ENCODE measurements at places on chromosomes 16 and 17.

DNA sequence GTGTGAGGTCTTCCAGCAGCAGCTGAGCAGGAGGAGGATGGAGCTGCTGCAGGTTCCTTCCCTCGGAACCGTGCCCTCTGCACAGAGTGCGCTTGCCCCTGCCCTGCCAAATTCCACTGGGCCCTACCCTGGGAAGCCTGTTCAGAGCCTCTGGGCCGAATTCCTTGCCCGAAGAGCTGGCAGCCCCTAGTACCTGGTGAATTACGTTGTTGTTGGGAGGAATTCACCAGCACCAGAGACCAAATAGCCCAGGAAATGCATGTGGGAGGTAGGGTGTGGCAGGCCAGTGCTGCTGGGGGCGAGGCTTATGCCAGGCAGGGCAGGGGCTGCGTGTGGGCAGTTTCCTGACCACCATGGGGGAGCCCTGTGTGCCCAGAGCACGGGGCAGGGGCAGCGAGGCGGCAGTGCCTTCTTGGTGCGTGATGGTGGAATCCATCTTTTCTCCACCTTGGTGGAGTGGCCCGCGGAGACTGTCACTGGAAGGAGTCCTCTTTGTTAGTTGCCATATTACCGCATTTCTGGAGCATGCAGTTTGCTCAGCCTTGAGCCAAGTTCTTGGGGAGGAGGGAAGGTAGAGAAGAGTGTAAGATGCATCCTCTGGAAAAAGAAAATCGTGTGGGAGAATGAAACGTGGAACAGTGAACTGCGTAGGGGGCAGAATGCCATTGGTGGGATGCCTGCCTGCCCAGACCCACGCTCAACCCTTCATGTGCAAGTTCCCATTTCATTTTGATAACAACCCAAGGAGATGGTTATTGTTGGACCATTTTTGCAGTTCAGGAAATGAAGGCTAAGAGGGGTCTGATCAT, 2.3 kb downstream of the MRC2 start:
- no peak for DNase-seq

- DNase-seq = peak; percentile 49
Measured at GRCh38 chr17:50649042-50649908, 14.6 kb downstream of the ABCC3 start.

DNA sequence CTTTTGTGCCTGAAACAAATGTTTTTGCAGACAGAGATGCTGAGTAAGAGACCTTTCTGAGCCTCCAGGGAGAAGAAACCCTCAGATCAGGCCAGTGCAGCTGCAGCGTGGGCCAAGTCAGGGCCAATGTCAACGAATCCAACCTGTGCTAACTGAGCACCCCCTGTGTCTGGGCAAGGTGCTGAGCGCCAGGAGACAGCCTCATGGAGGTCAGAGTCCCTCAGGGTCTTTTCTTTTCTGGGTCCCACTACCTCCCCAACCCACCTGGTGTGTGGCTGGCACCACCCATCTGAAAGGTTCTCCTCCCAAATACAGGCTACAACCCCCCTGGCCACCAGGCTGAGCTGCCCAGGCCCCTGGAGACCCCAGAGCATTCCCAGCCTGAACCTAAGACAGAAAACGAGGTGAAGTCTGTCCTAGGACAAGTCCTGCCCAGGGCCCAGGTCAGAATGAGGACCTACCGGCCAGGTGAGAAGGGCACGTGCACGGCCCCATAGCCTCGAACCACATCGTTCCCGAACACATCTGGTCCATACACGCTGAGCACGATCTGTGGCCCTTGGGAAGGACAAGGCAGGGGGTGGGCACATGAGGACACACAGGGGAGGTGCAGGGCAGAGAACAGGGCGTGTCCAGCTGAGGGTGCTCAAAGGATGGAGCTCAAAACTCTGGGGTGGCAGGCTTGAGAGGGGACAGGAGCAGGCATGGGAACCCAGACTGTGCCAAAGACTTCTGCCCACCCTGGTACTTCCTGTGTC, 15.0 kb downstream of the B9D1 start:
- DNase-seq = no peak

DNA sequence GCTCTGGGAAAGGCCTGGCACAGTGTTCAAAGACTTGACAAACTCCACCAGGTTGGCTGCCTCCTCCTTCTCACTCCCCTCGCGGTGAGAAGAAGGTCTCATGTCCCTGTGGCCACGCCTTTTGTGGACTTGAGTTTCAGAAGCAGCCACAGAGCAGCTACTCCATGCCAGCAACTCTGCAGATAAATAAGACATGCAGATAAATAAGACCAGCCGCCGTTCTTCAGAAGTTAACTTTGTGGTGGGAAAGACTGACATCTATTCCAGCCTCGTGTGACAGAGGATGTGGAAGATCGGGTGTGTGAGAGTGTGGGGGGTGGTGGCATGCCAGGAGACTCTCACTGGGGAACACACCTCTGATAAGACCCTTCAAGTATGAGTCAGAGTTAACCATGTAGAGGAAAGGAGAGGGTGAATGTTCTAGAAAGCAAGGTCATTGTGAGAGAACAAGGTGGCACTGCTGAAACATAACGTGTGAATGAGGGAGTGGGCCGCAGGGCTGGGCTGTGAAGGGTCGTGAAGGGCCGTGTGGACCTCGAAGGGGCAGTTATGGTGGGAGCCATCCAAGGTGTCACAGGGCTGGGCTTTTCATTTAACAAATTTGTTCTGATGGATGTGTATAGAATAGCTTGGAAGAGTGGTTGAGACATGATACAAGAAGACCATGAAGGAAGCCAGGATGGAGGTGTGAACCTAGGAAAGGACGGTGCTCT, 830 bp downstream of the SPACA3 start:
- DNase-seq = no peak

- no peak for DNase-seq
Measured at GRCh38 chr16:52074133-52074532, 472.8 kb downstream of the TOX3 start.

DNA sequence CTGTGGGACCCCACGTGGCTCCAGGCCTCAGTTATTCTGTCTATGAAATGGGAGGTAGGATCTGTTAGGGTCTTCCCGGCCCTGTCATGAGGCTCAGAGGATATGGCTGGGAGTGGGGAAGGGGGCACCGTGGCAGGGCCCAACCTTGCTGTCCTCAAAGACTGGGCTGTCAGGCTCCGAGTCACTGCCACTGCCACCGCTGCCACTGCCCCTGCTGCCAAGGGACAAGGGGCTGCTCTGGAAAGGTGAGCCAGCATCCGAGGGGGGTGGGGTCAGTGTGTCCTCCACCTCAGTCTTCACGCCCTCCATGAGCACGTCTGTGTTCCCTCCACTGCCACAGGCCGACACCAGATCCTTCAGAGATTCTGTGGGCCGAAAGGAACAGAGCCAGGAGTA, 19.2 kb downstream of the SREBF1 start:
- no peak for DNase-seq

- no peak for DNase-seq
Measured at GRCh38 chr17:11245187-11245586, 4.2 kb downstream of the SHISA6 start.

DNA sequence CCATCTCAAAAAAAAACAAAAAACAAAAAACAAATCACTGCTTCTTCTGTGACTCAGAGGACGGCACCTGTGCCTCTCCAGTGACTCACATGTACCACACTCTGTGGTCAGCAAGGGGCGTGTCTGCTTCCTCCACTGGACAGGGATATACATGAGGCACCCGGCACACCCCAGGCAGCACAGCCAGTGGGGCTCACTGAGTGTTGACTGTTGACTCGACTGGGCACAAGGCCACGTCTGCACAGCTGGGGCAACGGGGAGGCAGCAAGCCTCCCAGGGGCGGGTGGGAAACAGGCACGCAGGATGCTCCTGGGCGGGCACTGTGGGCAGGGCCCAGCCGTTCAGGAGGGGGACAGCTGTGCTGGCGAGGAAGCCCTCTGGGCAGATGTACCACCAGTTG, 64.1 kb downstream of the TIMM22 start:
- no peak for DNase-seq

DNA sequence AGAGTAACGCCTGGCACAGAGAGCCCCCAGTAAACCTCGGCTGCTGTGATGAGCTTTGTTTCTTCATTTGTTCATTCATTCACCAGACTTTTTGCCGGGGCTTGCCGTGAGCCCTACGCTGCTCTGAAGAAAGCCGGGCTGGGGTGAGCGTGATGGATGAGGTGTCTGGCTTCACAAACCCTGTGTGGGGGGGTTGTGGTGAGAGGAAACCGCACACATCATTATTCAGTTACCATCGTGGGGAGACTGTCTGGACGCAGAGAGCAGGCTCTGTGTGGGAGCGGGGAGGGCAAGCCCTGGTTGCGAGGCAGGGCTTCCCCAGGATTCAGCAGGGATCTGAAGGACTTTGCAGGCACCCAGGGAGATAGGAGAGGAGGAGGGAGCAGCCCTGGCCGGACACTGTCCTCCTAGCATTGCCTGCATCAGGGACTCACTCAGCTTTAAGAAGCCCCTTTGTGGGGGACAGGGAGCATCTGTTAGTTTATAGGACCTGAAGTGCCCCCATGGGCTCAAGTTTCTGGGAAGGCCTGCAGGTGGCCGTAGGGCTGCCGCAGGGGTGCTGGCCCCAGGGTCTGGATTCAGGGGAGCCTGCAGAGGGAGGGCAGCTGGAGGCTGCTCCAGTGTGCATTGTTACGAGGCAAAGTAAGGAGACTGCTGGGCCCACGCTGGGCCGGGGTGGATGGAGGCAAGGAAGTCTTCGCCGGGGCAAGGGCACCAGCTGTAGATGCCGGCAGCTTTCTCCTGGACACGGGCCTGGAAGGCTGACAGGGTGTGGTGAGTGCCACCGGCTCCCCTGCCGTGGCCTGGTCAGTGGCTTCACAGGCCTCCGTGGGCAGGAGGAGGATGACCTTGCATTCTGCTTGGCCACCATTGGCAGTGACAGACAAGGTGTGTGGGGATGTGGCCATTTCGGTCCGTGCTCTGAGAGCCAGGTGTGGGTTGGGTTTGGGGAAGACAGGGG, 334.5 kb downstream of the SEC14L1 start:
- DNase-seq = no peak

DNA sequence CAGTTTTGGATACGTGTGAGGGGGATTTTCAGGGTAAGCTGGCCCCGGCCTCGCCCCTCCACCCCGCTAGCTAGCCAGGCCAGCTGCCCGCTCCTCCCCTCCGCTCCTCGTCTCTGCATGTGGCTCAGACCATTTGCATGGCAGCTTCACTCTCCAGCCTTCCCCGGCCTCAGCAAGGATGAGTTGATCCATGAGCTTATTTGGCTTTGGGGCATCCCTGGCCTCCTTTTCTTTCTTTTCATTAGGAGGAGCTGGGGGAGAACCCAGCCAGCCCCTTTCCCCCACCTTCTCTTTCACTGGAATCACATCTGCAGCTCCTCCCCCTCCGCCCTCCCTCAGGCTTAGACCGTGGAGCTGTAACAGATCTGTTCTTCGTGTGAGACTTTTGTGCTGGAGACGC, 30.7 kb downstream of the ELAC2 start:
- no peak for DNase-seq

GRCh38 chr17:5260542-5260941, 21.5 kb upstream of the RABEP1 start:
- no peak for DNase-seq

DNA sequence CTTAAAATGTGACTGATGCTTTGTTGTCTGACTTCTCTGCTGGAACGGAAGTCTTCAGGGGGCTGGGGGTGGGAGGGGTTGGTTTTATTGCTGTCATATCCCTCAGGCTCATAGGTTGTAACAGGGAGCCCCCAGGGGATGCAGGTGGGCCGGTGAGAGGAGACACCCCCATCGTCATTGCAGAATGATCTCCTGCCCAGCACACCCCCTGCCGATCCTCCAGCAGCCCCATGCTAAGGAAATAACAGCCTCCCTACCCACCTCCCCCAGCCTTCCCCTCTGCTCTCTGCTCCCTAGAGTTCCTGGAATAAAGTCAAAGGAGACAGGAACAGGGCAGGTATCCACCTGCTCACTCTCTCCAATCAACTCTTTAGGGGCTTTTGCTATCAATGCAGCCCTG, 270.1 kb upstream of the TNRC6C start:
- no peak for DNase-seq

DNA sequence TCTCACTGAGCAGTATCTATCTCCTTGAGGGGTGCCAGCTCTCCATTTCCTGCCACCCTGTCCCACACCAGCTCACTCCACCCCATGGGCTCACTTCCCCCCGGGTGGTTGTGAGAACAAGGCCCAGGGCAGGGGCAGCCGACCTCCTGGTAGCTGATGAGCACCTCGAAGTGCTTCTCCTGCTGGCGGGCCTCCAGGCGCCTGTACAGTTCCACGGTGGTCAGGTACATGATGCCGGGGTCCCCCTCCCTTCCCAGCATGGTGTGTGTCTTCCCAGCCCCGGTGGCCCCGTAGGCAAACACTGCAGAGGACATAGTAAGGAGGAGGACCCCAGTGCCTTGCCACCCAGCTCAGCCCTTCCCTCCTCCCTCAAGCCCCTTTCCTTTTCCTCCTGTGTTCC, 12.5 kb downstream of the KIF18B start:
- DNase-seq = no peak

DNA sequence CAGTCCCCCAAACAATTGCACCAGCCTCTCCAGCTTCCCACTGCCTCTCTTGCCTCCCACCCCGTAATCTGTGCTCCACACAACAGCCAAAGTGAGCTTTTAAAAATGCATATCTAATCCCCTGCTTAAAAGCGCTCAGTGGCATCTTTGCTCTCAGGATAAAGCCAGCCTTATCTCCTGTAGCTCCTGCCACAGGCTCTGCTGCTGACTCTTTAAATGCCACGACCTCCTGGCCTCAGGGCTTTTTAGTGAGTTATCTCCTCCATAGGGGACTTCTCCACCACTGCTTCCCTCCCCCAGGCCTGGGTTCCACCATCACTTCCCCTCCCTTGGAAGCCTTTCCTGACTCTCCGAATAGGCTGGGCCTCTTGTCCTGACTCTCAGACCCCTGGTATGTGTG, 98.6 kb downstream of the GNAO1 start:
- DNase-seq = no peak

- DNase-seq = peak; percentile 60
Measured at GRCh38 chr17:28725660-28726225, 290 bp downstream of the TLCD1 start.

GRCh38 chr17:82353484-82353883, 5.6 kb upstream of the TEX19 start:
- DNase-seq = no peak

- no peak for DNase-seq
Measured at GRCh38 chr16:72247821-72248253, 75.9 kb upstream of the PMFBP1 start.

- DNase-seq = no peak
Measured at GRCh38 chr16:79163691-79164387, 436.7 kb downstream of the MAF start.

DNA sequence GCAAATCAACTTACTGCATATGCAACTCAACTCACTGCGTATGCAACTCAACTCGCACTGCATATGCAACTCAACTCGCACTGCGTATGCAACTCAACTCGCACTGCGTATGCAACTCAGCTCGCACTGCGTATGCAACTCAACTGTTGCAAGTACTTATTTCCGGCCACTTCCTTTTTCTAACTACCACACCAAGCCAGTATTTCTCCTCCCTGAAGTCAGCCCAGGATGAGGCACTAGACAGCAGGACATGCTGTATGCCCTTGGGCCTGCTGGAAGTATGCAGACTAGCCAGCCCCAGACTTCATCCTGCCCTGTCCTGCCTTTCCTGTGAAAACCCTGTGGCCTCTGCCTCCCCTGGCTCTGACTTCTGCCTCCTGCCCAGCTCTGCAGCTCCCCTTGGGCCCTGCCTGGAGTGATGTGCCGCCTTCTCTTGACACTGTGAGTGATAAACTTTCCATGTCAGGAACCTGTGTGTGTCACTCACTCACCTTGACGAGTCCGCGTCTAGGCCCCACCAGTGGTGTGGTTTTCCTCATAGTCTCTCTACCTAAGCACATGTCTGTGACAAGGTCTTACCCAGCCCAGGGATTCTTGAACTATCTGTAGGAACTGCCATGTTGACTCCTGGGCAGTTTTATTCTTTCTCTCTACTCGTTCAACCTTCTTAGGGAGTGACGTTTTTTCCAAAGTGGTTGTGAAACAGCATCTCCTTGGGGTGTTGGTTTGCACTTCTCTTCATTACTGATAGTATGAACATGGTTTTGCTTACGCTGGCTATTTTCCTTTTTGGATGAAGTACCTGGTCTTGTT, 16.4 kb downstream of the ZNF778 start:
- no peak for DNase-seq
